SW480 (cell line): ENCODE measurements at places on chromosomes 5 and 9.

GRCh38 chr5:89313804-89314588 lies 431.0 kb upstream of the MEF2C start:
- DNase-seq: no peak

GRCh38 chr9:94767331-94768072 lies 41.0 kb downstream of the AOPEP start:
- DNase-seq: no peak

GRCh38 chr9:80078826-80079225 lies 507.1 kb downstream of the TLE4 start:
- no peak for DNase-seq

GRCh38 chr5:55377810-55378209 lies 70.0 kb downstream of the MTREX start:
- DNase-seq: no peak

- peak; percentile 83 for DNase-seq
Observed at GRCh38 chr5:135560858-135561257, 17.9 kb downstream of the CXCL14 start.

DNA sequence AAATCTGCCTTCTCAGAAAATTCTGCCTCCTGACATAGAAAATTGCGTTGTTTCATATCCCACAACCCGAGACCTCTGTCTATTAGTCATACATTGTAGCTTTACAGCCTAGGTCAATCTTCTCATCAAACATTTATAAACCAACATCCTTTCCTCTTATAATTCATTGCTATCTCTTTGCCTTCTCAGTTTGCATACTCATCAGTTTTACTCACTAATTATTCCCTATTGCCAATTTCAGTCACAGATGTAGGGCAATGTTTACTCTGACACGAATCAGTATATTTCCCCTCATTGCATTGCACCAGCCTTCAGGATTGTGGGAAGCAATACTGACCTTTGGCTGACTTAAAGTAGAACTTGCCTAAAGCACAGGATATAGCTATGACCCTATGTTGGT lies 247.2 kb downstream of the CEMIP2 start:
- no peak for DNase-seq

GRCh38 chr5:111251921-111252320 lies 27.7 kb downstream of the CAMK4 start:
- DNase-seq: no peak

GRCh38 chr9:82539856-82540579 lies 522.9 kb downstream of the RASEF start:
- DNase-seq: no peak

- DNase-seq: no peak
Observed at GRCh38 chr5:71384706-71385105, 70.7 kb upstream of the BDP1 start.

- no peak for DNase-seq
Observed at GRCh38 chr9:41229408-41230401, 40.6 kb upstream of the ZNG1F start.
